ENCODE measurements at places on chromosomes 16 and 17.

DNA sequence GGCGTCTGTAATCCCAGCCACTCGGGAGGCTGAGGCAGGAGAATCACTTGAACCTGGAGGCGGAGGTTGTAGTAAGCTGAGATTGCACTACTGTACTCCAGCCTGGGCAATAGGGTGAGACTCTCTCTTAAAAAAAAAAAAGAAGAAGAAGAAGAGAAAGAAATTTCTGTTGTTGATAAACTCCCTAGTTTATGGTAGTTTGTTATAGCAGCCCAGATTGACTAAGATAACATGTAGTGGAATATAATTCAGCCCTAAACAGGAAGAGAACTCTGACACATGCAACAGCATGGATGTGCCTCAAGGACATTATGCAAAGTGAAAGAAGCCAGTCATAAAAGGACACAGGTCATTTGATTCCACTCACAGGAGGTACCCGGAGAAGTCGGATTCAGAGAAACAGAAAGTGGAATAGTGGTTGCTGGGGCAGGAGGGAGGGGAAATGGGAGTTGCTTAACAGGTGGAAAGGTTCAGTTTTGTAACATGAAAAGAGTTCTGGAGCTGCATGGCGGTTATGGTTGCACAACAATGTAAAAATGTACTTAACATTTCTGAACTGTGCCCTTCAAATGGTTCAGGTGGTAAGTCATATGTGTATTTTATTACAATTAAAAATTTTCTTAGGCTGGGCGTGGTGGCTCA lies 26.0 kb upstream of the PRM1 start:
- DNase-seq = no peak

GRCh38 chr17:43543771-43544575 lies 2.2 kb downstream of the ETV4 start:
- no peak for DNase-seq

DNA sequence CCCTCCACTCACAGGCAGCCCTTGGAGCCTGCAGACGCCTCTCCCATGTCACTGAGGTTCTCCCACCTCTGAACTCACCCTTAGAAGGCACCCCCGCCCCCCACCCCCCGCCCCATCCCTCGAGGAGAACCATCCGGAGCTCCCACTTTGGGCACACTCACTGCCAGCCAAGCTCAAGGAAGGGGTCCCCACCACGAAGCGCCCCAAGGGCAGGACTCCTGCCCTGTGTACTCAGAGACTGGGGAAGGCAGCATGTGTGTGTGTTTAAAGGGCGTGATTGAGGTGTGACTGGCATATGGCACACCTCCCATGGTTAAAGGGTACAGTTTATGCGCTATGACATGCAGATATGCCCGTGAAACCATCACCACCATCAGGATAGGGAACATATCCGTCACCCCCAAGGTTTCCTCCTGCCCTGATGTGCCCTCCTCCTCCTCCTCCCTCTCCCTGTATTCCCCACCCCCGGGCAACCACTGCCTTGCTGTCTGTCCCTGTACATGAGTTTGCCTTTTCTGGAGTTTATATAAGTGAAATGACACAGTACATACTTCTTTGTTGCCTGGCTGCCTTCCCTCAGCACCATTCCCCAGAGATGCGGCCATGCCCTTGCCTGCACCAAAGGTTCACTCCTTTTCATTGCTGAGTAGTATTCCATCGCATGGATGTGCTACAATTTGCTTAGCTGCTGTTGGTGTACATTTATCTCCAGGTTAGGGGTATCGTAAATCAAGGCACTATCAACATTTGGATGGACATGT lies 14.0 kb upstream of the RBFOX3 start:
- DNase-seq = no peak

DNA sequence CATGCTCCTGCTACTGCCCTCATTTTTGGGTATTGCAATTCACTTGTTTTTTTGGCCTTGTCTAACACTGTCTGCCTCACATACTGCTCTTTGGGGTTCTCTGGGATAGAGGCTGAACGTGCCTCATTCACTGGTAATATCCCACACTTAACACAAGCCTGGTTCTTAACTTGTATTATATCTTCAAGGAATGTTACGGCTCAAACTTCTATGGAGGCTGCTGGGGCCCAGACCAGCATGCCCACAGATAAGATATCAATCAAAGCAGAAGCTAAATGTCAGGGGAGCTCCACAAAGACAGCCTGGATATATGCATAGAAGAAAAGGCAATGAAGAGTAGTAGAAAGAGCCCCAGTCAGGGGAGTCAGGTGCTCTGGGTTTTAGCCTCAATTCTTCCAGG lies 103.5 kb downstream of the WSCD1 start:
- DNase-seq = no peak

DNA sequence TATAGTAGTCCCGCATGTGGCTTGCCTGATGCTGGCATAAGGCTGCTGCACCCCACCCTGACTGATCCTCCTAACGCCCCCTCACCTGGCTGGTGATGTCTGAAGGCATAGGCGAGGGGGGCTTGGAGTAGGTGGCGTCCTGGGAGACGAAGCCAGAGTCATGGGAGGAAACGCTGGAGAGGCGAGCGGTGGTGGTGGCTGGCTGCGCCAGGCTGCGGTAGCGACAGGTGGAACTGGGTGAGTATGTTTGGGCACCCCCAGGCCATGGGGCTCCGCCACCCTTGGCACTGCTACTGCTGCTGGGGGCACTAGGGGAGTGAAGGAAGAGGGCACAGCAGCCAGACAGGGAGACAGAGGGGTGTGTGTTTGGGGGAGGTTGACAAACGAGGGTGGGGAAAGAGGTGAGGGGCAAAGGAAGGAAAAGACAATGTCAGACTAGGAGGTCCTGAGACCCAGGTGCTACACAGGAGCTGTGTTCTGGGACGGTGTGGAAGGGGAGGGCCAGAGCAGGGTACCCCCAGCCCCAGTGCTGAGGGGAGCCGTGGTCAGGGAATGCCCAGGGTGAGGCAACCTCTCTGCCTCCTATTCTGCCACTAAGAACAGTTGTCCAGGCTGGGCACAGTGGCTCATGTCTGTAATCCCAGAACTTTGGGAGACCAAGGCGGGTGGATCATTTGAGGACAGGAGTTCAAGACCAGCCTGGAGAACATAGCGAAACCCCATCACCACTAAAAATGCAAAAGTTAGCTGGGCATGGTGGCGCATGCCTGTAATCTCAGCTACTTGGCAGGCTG lies 11.4 kb downstream of the MTSS2 start:
- no peak for DNase-seq

DNA sequence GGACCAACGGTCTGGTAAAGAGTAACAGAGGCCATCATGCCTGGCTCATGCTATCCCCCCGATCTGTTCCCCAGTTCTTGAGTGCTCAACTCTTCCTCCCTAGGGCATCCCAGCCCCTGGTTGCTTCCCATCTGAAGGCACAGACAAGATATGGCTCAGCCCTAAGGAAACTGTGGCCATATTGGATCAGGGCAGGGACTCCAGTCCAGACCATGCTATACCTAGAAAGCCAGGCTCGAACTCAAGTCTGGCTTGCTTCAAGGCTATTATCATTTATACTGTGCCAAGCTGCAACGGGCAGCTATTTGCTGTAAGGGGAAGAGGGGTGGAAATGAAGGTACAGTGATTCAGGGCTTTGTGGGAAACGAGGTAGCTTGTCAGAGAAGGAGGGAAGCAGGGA lies 2.8 kb downstream of the UBTF start:
- no peak for DNase-seq

Measured in activated CD8-positive, alpha-beta memory T cell treated with anti-CD3 and anti-CD28 coated beads for 24 hours (primary cell).